ENCODE measurements at places on chromosomes 7 and 10.

GRCh38 chr10:6840766-6841165, 260.7 kb upstream of the PRKCQ start:
- no peak for DNase-seq

DNA sequence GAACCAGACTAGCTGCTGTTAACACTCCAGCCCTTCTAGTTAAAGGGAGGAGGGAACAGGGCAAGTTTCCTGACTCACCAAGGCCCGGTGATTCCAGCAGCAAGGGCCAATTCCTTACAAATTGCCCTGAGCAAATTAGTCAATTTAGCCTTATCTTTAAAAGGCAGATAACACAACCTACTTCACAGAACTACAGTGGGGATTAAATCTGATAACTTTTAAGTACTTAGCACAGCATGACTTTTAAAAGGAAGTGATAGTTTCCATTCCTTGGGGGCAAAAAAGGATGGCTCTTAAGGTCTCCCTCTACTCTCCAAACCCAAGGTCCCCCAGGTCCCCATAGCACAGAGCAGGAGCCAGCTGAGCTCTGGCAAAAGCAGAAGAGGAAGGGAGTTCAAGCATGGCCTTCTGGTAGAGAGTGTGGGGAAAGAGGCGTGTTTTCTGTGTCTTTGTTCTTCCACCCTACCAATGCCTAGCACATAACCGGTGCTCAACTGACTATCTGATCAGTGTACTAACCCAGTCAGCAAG, 4.0 kb downstream of the CDCA7L start:
- no peak for DNase-seq

GRCh38 chr7:81162234-81162633, 243.4 kb upstream of the SEMA3C start:
- no peak for DNase-seq

- DNase-seq: no peak
Measured at GRCh38 chr10:72704117-72704516, 12.2 kb downstream of the MCU start.

GRCh38 chr10:6273351-6273750, 70.6 kb downstream of the PFKFB3 start:
- DNase-seq: no peak

- no peak for DNase-seq
Measured at GRCh38 chr7:157433628-157434027, 96.8 kb downstream of the DNAJB6 start.

DNA sequence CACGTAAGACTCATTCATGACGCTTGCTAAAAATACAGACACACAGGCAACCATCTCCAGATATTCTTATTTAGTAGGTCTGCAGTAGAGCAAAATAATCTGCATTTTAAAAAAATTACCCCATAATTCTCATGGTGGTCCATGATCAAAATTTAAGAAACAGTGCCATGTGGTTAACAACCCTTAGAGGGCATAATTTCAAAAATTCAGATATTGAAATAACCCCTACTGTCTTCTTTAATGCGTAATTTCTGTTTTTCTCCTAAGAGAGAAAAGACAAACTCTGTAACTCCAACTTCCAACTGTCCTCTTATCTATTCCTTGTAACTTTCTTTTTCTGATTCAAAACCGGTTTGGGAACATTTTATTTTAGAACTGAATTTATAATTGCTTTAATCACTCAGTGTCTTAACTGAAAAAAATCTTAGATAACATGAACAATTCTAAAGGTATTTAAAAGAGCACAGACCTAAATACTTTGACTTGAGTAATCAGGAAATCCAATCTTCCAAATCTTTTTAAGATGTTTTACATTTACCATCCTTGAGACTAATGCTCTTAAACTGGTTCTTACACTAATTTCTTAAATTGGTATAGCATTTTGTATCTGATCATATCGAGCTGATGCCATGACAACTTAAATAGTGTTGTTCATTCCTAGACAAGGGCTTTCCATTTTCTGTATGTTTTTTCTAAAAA, 148.0 kb downstream of the GALNT11 start:
- no peak for DNase-seq

GRCh38 chr10:623477-624311, 65.8 kb downstream of the DIP2C start:
- no peak for DNase-seq

DNA sequence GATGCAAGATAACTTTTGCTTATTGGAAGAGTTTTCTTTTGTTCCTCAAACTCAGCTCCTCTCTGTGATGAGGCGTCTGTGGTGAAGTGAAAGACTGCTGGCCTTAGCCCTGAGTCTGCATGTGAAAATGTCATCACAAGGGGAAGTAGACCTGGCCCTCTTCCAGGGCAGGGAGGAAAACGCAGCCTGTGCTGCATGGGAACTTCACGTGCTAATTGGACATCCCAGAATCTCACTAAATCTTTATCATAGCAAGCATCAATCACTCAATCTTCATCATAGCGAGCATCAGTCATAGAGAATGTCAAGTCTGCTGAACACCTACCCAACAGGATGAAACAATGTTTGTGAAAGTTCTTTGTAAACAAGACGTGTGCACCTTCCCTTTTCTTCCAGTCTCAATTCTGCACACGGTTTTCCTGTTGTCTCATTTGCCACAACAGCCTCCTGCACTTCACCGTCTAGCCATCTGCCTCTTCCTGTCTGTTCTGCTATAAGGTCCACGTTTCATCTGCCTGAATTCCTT, 314.6 kb downstream of the FRMD4A start:
- DNase-seq: no peak

GRCh38 chr7:151456782-151457181, 16.8 kb upstream of the CRYGN start:
- DNase-seq: no peak

GRCh38 chr7:49597805-49598204, 175.6 kb upstream of the VWC2 start:
- DNase-seq: no peak

GRCh38 chr7:16847381-16847860, 34.4 kb downstream of the AGR3 start:
- no peak for DNase-seq

- no peak for DNase-seq
Measured at GRCh38 chr7:17036584-17036983, 154.8 kb upstream of the AGR3 start.

DNA sequence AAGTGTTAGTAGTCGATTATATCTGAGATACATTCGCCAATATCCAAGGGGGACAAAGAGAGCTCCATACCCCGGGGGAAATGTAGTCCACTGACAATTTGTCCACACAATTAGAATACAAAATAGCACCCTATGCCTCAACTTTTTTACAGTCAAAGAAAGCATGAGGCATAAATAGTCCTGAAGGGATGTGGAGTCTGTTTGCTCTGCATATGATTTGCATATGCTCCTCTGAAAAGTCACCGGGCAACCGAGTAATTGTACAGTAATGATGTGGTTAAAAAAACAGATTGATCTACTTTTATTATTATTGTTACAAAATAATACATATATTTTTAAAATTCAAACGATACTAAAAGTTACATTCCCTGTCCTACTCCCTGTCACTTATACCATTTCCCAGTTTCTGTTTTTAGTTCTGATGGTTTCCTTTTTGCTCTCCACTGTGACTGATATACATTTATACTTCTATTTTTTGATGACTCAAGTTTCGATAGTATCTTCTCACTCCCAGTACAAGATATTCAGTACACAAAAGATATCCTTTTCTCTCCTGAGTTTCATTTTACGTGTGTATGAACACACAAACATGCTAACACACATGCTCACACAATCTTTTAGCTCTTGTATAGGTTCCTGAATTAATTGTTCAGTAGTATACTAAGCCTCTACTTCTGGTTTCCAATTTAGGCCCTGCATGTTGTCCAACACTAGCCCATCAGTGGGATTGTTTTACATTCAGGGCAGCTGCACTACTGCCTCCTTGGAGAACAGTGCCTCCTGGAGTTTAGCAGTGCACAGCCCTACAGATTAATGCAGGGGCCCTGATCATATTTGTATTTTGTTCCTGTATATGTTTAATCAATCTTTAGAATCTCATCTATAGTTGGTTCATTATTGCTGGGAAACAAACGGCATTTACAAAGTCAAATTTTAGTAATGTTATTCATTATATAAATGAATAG, 130.9 kb downstream of the TES start:
- no peak for DNase-seq

GRCh38 chr10:64376167-64376566, 855.0 kb downstream of the REEP3 start:
- no peak for DNase-seq

GRCh38 chr7:96310110-96310509, 11.8 kb downstream of the SLC25A13 start:
- no peak for DNase-seq

DNA sequence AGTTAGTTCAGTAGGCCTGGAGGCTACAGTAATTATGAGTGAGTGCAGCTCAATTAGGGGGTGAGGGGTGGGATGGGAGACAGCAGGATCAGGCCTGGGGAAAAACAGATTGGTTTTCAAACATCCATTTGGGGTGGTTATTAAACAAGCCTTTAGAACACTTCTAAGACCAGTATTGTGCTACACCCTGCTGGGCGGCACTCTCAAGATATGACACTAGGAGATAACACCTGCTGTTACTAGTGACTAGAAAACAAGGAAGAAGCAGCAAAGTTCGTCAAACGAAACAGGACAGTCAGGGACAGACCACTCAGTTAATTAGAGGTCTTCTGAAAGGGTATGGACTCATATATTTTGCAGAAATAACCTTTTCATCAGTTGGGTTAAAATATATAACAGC, 353.6 kb downstream of the PTEN start:
- no peak for DNase-seq

DNA sequence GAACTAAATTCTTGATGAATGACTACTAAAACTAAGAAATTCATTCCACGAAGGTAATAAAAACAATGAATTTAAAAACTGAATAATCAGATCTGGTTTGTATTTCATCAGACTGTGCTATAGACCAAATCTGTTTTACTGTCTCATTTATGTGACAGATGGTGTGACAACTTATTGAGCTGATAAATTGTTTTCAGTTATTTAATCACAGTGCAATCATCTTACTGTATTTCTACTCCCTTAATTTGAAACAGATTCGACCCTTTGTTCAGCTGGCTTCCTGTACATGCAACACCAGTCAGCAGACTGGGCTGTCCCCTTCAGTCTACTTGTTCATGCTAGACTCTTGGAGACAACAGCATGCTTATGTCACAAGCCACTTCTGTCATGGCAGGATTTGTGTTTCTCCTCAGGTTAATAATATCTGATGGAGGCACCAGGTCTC, 150.9 kb downstream of the MBL2 start:
- no peak for DNase-seq

GRCh38 chr10:88411772-88412349, 171.3 kb downstream of the RNLS start:
- DNase-seq: no peak

- no peak for DNase-seq
Measured at GRCh38 chr10:97842656-97843280, 6.9 kb upstream of the GOLGA7B start.

DNA sequence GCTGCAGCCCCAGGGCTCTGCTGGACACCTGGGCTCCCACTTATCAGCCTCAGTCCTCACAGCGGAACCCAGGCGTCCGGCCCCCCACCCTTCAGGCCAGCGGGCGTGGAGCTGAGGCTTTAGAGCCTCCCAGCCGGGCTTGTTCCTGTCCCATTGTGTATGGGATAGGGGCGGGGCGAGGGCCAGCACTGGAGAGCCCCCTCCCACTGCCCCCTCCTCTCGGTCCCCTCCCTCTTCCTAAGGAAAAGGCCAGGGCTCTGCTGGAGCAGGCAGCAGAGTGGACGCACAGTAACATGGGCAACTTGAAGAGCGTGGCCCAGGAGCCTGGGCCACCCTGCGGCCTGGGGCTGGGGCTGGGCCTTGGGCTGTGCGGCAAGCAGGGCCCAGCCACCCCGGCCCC, 2.7 kb downstream of the NOS3 start:
- no peak for DNase-seq

DNA sequence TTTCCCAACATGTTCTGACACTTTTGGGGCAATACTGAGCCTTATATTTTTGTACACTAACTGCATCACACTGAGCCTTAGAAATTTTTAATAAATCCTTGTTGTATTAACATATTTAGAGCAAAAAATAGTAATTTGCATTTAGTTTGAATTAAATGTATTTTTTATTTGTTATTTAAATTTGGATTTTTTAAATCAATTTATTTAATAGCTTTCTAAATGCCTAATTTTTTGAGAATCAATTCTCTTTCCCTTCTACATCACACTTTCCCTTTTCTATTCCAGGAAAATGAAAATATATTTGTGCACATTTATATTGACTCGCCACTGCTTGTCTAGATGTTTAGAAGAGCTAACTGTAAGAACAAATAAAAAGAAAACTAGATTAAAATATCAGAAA, 414.6 kb upstream of the POM121L12 start:
- no peak for DNase-seq

GRCh38 chr10:35300063-35300699, 36.1 kb upstream of the CCNY start:
- DNase-seq: no peak

DNA sequence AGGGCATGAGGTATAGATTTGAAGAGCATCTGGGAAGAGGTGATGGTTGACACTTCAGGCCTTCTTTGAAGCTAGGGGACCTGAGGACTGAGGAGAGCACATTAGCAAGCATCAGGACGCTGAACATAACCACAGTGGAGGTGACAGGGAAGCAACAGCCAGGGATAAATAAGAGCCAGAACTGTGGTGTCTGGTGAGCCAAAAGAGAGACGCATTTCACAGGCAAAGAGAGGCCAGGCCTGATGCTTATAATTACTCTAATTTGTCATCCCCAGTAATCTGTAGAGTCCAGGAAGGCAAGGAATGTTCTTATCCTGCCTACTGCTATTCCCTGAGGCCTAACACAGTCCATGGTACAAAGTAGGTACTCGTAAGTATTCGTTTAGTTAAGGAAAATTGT, 10.4 kb upstream of the FAS start:
- no peak for DNase-seq

- no peak for DNase-seq
Measured at GRCh38 chr7:28228396-28228795, 47.8 kb upstream of the JAZF1 start.

- no peak for DNase-seq
Measured at GRCh38 chr10:24446739-24447138, 237.8 kb downstream of the KIAA1217 start.

DNA sequence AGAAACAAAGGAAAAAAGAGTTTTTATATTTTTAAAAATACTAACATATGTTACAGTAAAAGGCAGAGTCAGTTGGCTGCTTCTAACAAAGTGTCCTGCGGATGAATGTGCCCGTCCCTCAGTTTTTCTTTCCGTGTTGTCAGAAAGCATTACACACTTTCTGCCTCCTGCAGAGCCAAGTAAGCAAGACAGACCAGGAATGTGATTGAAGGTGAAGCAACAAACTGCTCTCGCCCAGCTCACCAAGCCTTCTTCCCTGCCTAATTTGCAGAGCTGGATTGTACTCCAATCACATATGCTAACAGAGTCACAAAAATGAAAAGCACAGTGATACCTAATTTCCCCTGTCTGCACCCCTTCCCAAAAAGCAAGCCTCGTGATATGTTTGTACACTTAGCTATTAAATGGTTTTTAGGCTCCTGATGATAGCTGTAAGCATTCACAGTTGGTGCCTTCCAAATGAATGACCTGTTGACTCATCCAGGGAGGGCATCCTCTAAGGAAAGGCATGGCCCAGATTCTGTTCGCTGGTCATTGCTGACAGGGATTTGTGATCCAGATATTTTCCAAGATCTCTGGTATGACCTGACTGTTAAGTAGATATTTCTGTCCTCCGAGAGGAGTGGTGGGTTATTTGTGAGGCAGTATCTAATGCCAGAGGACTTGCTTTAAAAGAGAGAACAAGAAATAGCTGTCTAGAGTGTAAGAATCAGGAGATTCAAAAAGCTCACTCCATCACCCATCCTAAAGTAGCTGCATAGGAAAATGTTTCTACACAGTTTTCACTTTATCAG, 187.3 kb upstream of the PLXDC2 start:
- DNase-seq: no peak

- no peak for DNase-seq
Measured at GRCh38 chr7:6221340-6222319, 50.8 kb downstream of the CYTH3 start.

All from NCI-H1694 treated with DMSO at 0.1 percent for 48 hours (cell line).